GM03348 (cell line): ENCODE measurements at places on chromosomes 1 and 21.

- no peak for DNase-seq
These were observed 67.5 kb downstream of the IVNS1ABP start for GRCh38 chr1:185249563-185249962.

DNA sequence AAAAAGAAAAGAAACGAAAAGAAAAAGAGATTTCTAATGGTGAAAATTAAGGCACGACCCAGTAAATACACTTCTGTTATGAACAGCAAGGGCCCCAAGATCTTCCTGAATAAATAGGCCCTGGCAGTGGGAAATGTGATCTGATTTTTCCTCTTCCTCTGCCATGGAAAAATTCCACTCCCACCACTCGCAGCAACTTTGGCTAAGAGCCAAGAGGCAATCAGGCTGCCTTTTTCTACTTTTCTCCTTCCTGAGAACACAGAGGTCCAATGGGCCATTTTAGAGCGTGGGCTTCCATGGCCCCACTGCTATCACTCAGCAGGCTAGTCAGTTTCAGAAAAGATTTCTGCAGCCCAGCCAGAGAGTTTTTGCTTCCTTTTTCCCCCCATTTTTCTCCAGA is 33.7 kb upstream of the AK4 start:
- DNase-seq = no peak

DNA sequence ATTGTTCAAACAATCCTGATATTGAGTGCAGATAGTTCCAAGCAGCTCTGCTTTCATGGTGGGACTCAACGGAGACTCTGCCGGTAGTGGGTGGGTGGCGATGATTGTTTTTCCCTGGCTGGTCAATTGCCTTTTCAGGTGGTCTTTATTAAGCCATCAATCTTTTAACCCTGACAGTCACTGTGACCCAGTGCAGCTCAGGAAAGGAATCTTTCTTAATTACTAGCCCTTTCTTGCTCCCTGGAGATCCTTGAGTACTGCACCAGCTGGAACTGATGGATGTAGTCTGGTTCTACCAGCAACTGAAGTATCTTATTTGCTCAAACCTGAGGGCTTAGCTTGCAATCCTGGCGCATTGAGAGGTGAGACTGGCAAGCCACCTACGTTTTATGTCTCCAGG is 196.4 kb downstream of the PLPP3 start:
- no peak for DNase-seq

DNA sequence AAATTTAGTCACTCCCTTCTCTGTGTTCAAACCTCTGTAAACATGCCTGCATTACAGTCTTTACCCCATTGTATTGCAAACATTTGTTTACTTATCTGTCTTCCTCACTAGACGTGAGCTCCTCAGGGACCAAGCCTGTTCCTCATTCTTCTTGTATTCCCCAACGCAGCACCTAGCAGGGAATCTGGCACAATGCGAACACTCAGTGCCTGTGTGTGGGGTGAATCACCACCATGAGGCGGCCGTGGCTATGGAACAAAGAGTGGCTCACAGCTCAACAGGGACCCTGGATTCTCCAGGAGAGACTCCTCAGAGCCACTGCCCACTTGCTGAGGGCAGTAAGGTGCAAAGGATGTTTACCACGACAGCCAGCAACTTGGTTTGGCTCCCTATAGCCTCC is 95.9 kb downstream of the DDX20 start:
- no peak for DNase-seq

GRCh38 chr1:19468397-19468956 is 16.9 kb downstream of the CAPZB start:
- DNase-seq = no peak

- peak; percentile 87 for DNase-seq
These were observed at the start of gene NEXN for GRCh38 chr1:77888081-77888780. TSS of gene NEXN (plus strand) at chr1:77888624. CDS start at chr1:77916107, 27,483 bp downstream.
